ENCODE measurements at places on chromosomes 2 and 18. TPM values are rescaled to one million over a fixed set of nuclear protein-coding genes. Genes with fewer than 3 reads are reported as not detected.

Gene SPP2
- not detected for total RNA-seq

DNA sequence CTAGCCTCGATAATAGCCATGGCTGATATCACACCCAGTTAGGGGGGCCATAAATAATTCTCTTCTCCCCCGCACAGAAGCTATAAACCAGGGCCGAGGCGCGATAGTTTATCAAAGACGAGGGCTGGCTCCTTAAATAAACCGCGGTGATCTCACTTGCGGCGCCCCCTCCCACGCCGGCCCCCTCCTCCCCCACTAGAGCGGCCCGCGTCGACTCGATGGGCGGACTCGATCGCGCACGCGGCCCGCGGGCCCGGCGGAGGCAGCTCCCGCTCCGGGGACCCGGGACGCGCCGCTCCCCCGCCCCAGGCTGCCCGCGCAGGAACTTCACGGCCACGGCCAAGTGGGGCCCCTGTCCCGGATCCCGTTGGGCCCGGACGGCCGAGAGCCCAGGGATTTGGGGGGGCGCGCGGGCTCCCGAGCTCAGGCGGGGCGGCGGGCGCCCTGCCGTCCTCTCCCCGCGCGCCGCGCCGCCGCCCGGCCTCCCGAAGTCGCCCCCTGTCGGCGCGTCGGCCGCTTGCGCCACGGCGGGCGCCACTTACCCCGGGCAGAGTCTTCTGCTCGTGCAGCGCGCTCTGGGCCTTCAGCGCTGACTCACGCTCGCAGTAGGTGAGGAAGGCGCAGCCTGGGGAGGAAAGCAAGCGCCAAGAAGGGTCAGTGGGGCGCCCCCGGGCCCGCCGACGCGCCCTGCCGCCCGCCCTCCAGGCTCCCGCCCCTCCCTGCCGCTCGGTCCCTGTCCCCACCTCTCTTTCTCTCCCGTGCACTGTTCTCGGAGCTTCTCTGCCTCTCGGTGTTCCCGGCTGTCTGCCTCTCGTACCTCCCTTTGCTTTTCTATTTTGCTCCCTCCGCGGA is 80.4 kb downstream of the CELF4 start:
- DNase-seq: peak; percentile 35

Gene LIMS3
- total RNA-seq: 3.1 TPM

Gene COBLL1
- total RNA-seq: 110 TPM

GRCh38 chr2:56687169-56687568 is 503.4 kb downstream of the CCDC85A start:
- no peak for DNase-seq

DNA sequence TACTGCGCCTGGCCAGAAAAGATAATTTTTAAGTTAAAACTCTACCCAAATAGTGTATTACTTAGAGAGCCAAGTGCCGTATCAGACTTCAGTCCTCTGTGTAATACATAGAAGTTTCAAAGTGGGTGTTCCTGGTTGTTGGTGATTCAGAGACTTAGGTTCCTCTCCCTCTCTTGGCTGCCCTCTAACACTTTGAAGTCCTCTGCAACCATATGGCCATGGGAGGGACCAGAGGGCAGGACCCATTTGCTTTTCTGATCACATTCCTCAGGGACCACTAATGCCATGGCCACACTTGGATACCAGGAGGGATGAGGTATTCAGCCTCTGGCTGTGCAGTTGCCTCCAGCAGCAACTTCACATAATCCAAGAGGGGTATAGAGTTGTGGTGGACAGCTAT is 131.5 kb downstream of the CAPN13 start:
- no peak for DNase-seq

GRCh38 chr2:224909885-224910573 is 132.2 kb downstream of the DOCK10 start:
- DNase-seq: no peak

GRCh38 chr18:79641722-79642497 is 37.7 kb upstream of the CTDP1 start:
- no peak for DNase-seq

GRCh38 chr2:203781151-203781550 is 74.7 kb downstream of the CD28 start:
- DNase-seq: no peak

DNA sequence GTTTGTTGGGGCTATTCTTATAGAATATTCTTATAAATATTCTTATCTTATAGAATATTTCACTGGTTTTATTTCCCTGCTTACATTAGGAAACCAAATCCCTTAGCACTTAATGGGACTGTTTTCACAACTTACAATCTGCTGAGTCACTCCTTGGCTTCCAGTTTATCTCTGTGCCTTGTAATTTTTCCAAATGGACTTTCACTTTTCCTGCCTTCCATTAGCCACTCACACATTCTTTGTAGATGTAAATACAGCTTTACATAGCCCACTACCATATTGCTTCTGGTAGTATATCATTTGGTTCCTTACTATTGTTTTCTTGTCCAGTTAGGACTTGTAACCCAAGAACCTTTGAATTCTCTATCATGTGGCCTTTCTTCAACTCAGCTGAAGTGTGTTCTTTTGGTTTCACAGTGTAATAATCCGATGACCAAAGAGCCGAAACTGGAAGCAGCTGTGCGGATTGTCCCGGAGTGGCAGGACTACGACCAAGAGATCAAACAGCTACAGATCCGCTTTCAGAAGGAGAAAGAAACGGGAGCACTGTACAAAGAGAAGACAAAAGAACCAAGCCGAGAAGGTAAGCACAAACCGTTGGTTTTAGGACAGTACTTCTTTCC is 96.1 kb downstream of the UGGT1 start:
- no peak for DNase-seq

DNA sequence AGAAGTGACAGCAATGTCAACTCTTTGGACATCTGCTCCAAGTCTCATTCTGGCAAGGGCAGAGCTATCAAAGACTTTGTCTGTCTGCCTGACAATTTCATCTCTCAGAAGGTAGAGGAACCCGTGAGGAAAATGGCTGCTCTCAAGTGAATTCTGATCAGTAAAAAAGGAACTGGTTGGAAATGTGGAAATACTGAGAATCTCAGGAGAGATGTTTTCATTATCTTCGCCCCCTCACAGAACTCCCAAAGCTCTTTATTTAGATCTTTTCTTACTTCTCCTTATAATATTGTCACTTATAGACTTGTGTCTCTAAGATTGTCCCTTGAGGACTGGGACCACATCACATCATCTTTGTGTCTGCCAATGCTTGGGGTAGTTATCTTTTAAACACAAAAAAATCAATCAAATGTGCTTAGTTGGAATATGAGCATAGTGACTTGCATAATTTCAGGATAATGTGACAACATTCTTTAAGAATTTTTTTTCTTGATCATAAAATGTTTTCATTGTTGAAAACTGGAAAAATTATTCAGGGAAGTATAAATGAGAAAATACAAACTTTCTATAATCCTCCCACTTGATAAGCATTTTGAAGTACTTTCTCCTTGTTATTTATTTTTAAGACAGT is 68.2 kb upstream of the ITGB6 start:
- no peak for DNase-seq

- no peak for DNase-seq
Observed at GRCh38 chr2:74392449-74392743, 12.3 kb upstream of the DCTN1 start.

GRCh38 chr2:34365932-34366331 is 766.8 kb upstream of the FAM98A start:
- no peak for DNase-seq

DNA sequence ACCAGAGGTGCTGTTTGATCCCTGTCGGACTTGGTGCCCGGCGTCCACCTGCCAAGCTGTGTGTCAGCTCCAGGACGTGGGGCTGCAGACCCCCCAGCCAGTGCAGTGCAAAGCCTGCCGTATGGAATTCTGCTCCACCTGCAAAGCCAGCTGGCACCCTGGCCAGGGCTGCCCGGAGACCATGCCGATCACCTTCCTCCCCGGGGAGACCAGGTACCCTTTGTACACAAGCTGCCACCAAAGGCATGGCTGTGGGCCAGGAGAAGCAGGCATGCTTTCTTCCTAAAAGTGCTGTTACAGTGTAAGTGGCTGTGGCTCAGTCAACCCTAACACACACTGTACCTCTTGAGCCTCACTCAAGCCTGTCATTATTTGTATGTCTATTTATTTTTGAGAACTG is 103.3 kb downstream of the RNF144A start:
- no peak for DNase-seq

DNA sequence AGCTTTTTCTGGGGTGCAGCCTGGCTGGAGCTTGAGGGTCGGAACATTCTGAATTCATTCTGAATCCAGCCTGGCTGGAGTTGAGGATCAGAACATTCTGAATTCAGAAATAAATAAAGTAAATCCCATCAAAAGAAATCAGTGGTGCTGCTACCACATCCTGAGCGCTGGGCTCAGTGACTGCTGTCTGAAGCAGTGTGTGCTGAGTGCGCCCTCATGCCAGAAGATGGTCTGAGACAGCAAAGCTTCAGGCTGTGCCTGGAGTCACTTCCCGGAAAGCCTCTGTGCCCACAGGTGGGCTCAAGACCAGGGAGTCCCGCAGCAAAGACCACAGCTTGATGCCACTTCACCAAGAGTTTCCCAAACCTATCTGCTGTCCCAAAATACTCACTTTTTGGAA is 187.9 kb downstream of the VAPA start:
- DNase-seq: no peak

- no peak for DNase-seq
Observed at GRCh38 chr2:101012706-101013181, 10.7 kb downstream of the RPL31 start.

Gene CD8B2
- not detected for total RNA-seq

- no peak for DNase-seq
Observed at GRCh38 chr2:230226051-230226551, 565 bp downstream of the SP140 start.

DNA sequence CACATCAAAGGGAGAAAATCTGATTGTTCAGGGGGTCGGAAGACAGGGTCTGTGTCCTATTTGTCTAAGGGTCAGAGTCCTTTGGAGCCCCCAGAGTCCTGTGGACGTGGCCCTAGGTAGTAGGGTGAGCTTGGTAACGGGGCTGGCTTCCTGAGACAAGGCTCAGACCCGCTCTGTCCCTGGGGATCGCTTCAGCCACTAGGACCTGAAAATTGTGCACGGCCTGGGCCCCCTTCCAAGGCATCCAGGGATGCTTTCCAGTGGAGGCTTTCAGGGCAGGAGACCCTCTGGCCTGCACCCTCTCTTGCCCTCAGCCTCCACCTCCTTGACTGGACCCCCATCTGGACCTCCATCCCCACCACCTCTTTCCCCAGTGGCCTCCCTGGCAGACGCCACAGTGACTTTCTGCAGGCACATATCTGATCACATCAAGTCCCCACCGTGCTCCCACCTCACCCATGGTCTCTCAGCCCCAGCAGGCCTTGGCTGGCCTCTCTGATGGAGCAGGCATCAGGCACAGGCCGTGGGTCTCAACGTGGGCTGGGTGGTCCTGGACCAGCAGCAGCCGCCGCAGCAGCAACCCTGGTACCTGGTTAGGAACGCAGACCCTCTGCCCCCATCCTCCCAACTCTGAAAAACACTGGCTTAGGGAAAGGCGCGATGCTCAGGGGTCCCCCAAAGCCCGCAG is 3.8 kb downstream of the PROC start:
- DNase-seq: no peak

Gene C18orf63
- not detected for total RNA-seq

- no peak for DNase-seq
Observed at GRCh38 chr2:126664234-126664633, 8.3 kb downstream of the GYPC start.

Gene KCNK3
- total RNA-seq: 6.6 TPM
